ENCODE measurements at places on chromosomes 3 and 15.
A peak's percentile ranks its signal among the peaks of the same experiment; 100 is the strongest.

GRCh38 chr15:92903966-92904721 lies 4.0 kb downstream of the CHD2 start:
- peak; percentile 99 for DNase-seq

DNA sequence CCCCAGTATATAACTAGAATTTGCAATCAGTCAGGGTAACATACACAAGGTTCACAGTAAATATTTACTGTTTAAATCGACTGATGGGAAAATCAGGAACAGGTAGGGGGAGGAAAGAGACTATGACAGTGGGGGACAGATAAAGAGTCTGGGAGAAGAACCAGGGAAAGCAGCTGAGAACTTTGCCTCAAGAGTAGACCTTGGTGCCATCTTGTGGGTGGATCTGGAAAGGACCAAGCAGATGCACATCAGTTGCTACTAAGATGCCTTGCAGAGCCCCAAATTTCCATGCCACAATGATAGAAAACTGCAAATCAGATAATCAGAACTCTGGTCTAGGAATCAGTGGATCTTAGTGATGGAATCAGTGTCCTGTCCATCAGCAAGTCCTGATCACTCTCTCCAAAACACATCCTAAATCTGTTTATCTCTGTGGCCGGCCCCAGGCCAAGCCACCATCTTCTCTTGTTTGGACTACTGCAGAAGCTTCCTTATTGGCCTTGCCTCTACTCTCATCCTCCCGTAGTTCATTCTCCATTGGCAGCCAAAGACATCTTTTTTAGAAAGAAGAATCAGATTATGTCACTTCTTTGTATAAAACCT lies 62.7 kb downstream of the PDE8A start:
- peak; percentile 29 for DNase-seq

GRCh38 chr3:162082516-162082915 lies 585.9 kb downstream of the OTOL1 start:
- DNase-seq: no peak

DNA sequence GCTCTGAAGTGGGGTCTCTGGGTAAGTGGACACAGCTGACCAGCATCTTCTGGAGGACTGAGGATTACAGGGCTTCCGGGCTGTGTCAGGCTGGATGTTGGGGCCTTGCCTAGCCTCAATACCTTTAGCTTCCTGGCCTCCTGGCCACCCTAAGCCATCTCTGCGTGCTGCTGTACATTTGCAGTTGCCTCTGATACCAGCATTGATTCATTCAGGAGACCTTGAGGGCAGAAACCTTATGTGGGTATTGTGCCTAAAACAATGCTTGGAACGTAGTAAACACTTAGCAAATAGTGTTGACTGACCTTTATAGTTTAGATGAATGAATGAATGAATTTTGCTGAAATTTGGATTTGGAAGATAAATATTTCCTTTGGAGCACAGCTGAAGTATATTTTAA lies 97.0 kb downstream of the FLNB start:
- DNase-seq: no peak

DNA sequence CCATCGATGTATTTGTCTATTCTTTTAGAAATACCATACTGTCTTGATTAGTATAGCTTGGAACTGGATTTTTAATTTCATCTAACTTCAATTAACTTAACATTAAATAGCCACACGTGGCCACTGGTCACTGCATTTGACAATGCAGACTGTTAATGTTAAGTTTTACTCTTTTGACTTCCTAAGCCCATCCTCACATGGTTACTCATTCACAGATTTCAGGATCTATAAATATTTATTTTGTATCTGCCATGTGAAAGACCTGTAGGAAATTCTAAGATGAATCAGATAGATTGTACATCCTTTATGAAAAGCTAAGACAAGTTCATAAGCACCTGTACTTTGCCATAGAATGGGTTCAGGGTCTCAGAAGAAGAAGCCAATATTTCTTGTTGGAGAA lies 8.3 kb upstream of the RORA start:
- DNase-seq: no peak

DNA sequence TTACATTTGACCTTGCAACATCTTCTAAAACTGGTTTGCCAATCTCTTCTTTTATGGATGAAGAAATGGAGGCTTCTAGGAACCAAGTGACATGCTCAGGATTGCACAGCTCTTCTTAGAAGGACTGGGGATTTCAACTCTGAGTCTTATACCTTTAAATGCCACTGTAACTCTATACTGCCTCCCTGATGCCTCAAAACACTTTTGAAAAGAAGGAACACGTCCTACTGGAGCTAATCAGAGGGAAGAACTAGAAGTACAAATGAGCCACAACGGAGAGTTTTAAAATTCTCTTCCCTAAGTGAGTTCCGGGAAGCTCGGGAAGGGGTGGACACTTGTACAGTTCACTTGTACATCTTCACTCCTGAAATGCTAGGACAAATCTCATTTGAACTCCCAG lies 949 bp upstream of the MITF start:
- no peak for DNase-seq

GRCh38 chr15:60257591-60258159 lies 140.1 kb downstream of the ANXA2 start:
- no peak for DNase-seq

GRCh38 chr15:42728972-42729371 lies 8.0 kb downstream of the CDAN1 start:
- DNase-seq: no peak
